ENCODE measurements at places on chromosomes 11 and 22. TPM values are rescaled to one million over a fixed set of nuclear protein-coding genes. Genes with fewer than 3 reads are reported as not detected.

GTSE1 gene
- 5.9 TPM for total RNA-seq

TREH gene
- total RNA-seq, result not detected

PGAP2 gene
- 10.6 TPM for total RNA-seq

P2RX6 gene
- 0.56 TPM for total RNA-seq

ESAM gene
- under 0.01 TPM for total RNA-seq

MLC1 gene
- not detected for total RNA-seq

BRD1 gene
- total RNA-seq, result 10.8 TPM

DDIAS gene
- 15.8 TPM for total RNA-seq

NCF4 gene
- total RNA-seq, result not detected

SPDYC gene
- total RNA-seq, result not detected

TRPC6 gene
- 3.1 TPM for total RNA-seq

CAPN5 gene
- total RNA-seq, result 8.1 TPM

ANO9 gene
- total RNA-seq, result not detected

TPBGL gene
- total RNA-seq, result not detected

TNNT3 gene
- not detected for total RNA-seq

GDPD4 gene
- not detected for total RNA-seq

MFRP gene
- total RNA-seq, result not detected

ANO5 gene
- total RNA-seq, result not detected

NNMT gene
- 74.7 TPM for total RNA-seq

SPINDOC gene
- total RNA-seq, result 11.9 TPM

OR51B2 gene
- total RNA-seq, result not detected

ZNF214 gene
- 2.5 TPM for total RNA-seq

CBX6 gene
- total RNA-seq, result 15.2 TPM

GSTT2 gene
- 1.4 TPM for total RNA-seq

NECTIN1 gene
- 1.7 TPM for total RNA-seq

GLYATL2 gene
- total RNA-seq, result 0.36 TPM

DLG2 gene
- total RNA-seq, result 0.36 TPM

NPTXR gene
- total RNA-seq, result 0.28 TPM

MS4A4E gene
- total RNA-seq, result not detected

ANGPTL5 gene
- total RNA-seq, result not detected

HEPN1 gene
- total RNA-seq, result not detected

FXYD2 gene
- not detected for total RNA-seq

TYR gene
- not detected for total RNA-seq

OR52H1 gene
- 0.28 TPM for total RNA-seq

APOL5 gene
- 0.18 TPM for total RNA-seq

BDNF gene
- 174 TPM for total RNA-seq

SCN3B gene
- under 0.01 TPM for total RNA-seq

RFPL2 gene
- total RNA-seq, result not detected

THYN1 gene
- total RNA-seq, result 51.9 TPM

SLC22A9 gene
- not detected for total RNA-seq

FAM111B gene
- total RNA-seq, result 9.3 TPM

CTSC gene
- 208 TPM for total RNA-seq

RAB38 gene
- 6.5 TPM for total RNA-seq

CHRM1 gene
- not detected for total RNA-seq

MDK gene
- total RNA-seq, result 23.1 TPM

WT1 gene
- not detected for total RNA-seq

SCUBE2 gene
- 0.72 TPM for total RNA-seq

NFAM1 gene
- total RNA-seq, result not detected

OR6A2 gene
- total RNA-seq, result 0.72 TPM

NUCB2 gene
- total RNA-seq, result 52.7 TPM

NLRP14 gene
- under 0.01 TPM for total RNA-seq
